Stimulated activated CD8-positive, alpha-beta memory T cell treated with anti-CD3 and anti-CD28 coated beads, Interleukin-15, amount 100 ng/mL, for 24 hours (primary cell): ENCODE measurements at places on chromosomes 5 and 9.

DNA sequence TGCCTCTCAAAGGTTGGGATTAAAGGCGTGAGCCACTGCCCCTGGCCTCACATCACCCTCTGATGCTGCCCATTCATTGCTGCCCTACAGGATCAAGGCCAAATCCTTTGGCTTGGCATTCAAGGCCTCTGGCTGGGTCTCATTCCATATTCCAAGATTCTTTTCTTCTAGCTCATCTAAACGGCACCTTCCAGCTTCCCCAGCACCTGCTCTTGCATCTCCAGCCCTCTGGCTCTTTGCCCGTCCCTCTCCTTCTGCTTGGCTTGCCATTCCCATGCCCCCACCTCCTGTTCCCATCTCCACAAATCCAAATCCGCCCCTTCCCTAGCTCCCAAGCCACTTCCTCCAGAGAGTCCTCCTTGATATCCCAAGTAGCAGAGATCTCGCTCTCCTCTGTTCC is 33.1 kb downstream of the CORO2A start:
- DNase-seq = no peak

- no peak for DNase-seq
Observed at GRCh38 chr9:134886413-134886913, 5.9 kb downstream of the FCN2 start.

GRCh38 chr9:38486056-38486615 is 61.9 kb upstream of the IGFBPL1 start:
- no peak for DNase-seq

GRCh38 chr5:98637116-98637515 is 136.3 kb upstream of the RGMB start:
- no peak for DNase-seq

DNA sequence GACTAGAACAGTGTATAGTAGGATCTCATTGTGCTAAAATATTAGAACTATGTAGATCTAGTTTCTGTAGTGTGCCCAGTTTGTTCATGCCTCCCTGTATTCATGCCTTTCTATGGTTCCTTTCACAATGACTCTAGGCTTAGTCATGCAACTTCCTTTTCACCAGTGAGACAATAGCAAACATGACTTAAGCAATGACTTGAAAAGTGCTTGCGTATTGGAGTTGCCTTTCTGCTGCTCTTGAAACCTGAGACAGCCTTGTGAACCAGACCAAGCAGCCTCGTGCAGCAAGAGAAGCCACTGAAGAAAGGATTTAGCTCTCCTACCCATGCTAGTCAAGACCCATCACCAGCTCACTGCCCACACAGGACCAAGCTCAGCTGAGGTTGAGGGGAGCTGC is 294.5 kb upstream of the TAS2R1 start:
- no peak for DNase-seq

GRCh38 chr5:142197098-142197497 is 88.5 kb downstream of the NDFIP1 start:
- no peak for DNase-seq

- DNase-seq = no peak
Observed at GRCh38 chr9:72173080-72173479, 23.8 kb downstream of the GDA start.

DNA sequence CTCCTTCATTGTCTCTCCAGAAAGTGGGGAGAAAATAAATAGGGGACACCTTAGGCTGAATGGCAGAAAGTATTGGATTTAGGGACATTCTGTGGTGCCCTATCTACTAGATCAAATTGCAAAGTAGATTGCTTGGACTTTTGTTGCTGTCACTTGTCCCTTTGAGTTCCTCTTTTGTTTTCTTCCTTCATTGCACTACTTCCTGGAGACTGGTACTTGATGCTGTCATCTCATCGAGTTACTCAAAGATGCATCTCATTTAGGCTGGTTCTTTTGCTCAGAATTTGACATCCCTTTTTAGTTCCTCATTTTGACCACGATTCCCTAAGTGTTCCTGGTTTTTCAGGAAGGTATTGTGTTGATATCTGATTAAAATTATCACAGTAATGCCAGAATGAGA is 137.6 kb downstream of the ADGRV1 start:
- DNase-seq = no peak

DNA sequence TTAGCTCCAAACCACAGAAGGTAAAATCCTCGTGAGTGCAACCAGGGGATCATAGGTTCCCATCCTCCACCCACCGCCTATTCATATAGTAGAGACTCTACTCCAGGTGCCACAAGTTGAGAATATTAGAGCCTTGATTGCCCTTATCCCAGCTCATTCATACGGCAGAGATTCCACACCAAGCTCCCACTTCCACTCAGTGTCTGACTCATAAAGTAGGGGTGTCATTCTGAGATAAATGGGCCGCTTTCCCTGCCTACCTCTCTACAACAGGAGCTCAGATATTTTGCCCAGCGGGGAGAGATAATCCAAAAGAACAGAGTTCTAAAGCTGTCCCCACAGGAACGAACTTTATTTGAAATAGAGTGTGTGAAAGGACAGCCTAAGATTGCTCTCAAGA is 9.4 kb downstream of the SLC22A4 start:
- no peak for DNase-seq

GRCh38 chr9:134983074-134983473 is 65.4 kb upstream of the FCN1 start:
- DNase-seq = no peak

GRCh38 chr5:171418982-171419687 is at the start of gene FGF18:
FGF18 (plus strand) TSS chr5:171419647; CDS start chr5:171420200, 553 bp downstream.
- DNase-seq = no peak

DNA sequence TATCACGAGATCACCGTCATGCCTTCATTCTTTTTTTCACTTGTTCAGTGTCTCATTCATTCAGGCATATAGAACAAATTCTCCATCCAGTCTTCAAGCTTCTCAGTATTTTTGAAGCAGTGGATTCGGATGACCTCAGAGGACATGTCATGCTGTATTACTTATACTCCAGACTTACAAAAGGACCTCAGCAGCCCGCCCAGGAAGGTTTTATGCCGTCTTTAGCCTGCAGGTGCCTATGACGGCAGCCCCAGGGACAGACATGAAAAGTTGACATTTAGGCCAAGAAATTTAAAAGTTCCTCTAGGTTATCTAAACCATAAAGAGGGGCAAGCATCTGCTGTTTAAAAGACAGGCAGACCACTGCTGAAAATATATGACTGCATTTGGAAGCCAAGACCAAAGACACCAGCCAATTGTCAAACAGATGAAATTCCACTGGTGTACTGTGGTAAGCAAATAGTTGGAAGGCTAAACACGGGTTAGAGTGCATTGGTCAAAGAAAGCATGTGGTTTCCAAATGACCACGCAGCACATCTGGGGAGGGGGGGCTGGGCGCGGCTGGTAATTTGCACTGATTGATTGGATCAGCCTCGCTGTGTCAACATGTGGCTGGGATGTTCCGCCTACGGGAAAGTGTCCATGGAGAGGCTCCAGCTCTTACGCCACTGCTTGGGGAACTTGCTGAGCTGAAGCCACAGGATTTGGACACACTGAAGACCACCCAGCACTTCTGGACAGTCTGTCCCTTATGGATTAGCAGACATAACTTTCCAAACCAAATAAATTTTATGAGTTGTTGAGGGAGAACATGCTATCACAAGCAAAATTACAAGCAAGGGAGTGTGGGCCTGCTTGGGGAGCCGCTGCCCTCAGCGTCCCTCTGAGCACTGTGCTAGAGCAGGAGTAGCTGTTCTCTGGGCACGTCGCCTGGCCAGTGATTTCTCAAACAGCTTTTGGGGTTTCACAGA is 173.6 kb downstream of the FANCC start:
- no peak for DNase-seq

DNA sequence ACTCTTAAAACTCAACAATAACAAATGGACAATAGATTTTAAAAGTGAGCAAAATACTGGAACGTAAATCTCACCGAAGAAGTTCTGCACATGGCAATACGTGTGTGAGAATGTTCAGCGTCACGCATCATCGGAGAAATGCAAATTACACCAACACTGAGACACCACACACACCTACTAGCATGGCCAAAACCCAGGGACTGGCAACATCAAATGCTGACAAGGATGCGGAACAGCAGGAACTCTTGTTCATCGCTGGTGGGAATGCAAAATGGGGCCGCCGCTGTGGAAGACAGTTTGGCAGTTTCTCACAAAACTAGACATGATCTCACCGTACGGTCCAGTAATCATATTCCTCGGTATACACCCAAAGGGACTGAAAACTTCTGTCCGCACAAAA is 21.6 kb upstream of the CLPTM1L start:
- DNase-seq = no peak

DNA sequence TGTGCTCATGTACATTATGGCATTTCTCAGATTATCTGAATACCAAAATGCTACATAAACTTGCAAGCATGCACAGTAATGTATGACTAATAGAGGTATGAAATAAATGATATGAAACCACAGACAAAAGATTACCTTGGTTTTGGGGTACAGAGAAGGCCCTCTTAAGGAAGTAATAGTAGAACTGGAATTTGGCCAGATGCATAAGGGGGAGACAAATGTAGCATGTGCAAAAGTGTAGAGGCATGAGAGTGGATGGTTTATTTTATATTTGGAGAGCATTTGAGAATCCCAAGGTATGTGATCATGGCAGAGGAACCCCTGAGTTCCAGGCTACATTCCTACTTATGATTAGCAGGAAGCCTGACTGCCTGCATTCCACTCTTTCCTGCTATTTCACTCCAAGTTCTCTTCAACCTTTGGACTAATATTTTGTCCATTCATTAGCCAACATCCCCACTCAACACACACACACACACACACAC is 74.2 kb downstream of the MAMDC2 start:
- DNase-seq = no peak

DNA sequence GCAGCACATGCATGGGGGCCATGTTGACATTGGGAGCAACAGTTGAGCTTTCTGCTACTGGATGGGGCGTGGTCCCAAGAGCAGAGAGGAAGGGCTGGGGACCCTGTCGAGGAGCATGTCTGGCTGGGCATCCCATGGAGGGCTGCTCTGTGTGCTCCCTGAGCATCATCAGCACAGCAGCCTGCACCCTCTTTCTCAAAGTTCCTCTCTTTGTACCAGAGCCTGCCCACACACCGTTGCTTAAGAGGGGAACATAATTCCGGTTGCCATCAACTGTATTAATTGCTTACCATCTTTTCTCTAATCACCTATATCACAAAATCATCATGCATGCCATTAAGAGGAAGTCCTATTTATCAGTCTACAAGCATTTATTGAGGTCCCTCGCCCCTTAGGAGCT is 55.2 kb upstream of the DIRAS2 start:
- no peak for DNase-seq
